ENCODE measurements at places on chromosomes 13 and 19. TPM values are rescaled to one million over a fixed set of nuclear protein-coding genes. Genes with fewer than 3 reads are reported as not detected.

Gene SRRM5
- total RNA-seq = 0.41 TPM

Gene CD22
- 5.7 TPM for total RNA-seq

Gene TBC1D17
- 33.7 TPM for total RNA-seq

Gene LAIR1
- 5.4 TPM for total RNA-seq

Gene FCGBP
- total RNA-seq = 4,808 TPM

Gene NTN5
- total RNA-seq = 0.22 TPM

Gene TMEM238
- total RNA-seq = 68.0 TPM

Gene BCAM
- 16.3 TPM for total RNA-seq

Gene N4BP2L1
- total RNA-seq = 14.1 TPM

Gene APLP1
- 1.9 TPM for total RNA-seq

Gene METTL21C
- total RNA-seq = not detected

Gene WDR87
- not detected for total RNA-seq

Gene GIPC1
- 199 TPM for total RNA-seq

Gene CELF5
- 2.7 TPM for total RNA-seq

Gene JUND
- total RNA-seq = 295 TPM

Gene MYH14
- total RNA-seq = 606 TPM

Gene PTPRH
- 181 TPM for total RNA-seq

Gene SH3GL1
- total RNA-seq = 47.5 TPM

Gene LRRC63
- total RNA-seq = not detected

Gene SPC24
- total RNA-seq = 2.8 TPM

Gene ZNF135
- 2.2 TPM for total RNA-seq

Gene ZNF560
- not detected for total RNA-seq

Gene TMIGD2
- total RNA-seq = 1.2 TPM

Gene AP2S1
- total RNA-seq = 90.8 TPM

Gene IRGC
- total RNA-seq = not detected

Gene KASH5
- total RNA-seq = not detected

Gene ZNF611
- total RNA-seq = 16.0 TPM

Gene DMKN
- total RNA-seq = 10.7 TPM

Gene GFY
- total RNA-seq = not detected

Gene ZNF579
- total RNA-seq = 7.2 TPM

Gene SIGLEC9
- total RNA-seq = 3.8 TPM
